Stimulated activated CD8-positive, alpha-beta memory T cell treated with anti-CD3 and anti-CD28 coated beads, Interleukin-4, amount 100 ng/mL, for 1 hour (primary cell): ENCODE measurements at places on chromosomes 13 and 19.

- no peak for DNase-seq
Observed at GRCh38 chr13:22793598-22794134, 387.1 kb upstream of the SGCG start.

GRCh38 chr19:41362143-41362847 is 1.7 kb downstream of the B9D2 start:
- DNase-seq: no peak

DNA sequence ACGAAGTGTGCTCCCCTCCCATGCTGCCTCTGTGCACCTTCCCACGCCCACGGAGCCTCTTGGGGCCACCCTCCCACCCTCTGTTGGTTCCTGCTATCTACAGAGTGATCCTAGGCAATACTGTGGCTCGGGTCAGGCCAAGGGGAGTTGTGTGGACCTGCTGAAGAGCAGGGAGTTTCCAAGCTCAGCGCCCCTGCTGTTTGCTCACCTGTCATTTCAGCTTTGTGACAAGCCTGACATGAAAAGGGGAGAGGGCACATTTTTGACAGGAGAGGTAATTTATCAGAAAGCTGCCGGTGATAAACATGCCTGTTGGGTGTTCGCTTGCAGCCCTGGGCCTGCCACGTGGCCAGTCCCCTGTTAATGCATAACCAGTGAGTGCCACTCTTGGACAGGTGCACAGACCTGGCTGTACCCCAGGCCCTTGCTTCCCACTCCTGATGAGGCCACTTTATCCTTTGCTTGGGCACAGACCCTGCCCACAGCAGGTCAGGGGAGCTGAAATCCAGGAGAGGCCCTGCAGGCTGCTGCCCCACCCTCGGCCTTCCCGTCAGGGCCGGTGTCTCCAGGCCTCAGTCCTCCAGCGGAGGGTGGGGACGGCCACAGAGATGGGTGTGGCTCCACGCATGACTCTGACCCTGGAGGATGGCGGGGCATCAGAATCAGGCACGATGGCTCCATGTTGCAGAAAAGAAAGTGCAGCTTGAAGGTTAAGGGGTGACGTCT is 201.5 kb upstream of the GPR12 start:
- no peak for DNase-seq

DNA sequence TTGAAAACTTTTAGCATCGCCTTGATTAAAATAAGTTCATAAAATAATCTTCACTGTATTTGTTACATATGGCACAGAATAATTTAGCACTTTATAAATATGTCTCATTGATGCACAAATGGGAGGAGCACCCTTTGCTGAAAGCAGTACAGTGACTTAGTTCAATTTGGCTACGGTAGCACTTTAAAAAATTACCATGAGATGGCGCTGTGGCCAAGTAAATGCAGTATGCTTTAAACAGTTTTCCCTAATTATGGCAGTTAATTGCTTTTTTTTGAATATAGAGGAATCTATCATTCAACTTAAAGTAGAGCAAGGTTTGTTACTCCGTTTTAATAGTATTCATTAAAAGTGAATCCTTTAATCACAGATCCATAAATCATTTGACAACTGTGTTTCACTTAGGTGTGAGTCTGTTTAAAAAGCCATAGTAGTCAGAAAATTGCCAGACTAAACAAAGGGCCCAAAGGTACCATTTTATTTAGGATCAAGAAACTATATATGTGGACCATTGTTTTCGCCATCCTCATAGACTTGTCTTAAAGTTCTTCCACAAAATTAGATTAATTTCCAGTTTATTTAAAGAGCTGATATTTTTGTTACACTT is 34.7 kb upstream of the ESD start:
- DNase-seq: no peak

GRCh38 chr19:51548213-51548651 is 16.8 kb upstream of the SIGLEC6 start:
- no peak for DNase-seq

DNA sequence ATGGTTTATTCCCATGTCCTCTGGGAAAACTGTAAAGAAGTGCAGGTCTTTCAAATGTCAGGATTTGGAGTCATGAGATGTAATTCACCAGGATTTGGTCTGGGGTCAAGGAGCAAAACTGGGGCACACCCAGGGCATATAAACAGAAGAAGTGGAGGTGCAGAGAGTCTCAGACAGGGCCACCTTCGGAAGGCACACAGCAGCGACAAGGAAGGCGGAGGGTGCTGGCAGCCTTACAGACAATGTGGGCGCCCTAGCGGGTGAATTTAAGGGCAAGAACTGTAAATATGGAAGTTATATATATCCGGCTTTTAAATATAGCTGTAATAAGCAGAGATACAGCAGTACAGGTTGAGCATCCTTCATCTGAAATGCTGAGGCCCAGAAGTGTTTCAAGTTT is 31.2 kb downstream of the DHRS12 start:
- DNase-seq: no peak

GRCh38 chr13:100485265-100485664 is 103.3 kb downstream of the GGACT start:
- DNase-seq: no peak

DNA sequence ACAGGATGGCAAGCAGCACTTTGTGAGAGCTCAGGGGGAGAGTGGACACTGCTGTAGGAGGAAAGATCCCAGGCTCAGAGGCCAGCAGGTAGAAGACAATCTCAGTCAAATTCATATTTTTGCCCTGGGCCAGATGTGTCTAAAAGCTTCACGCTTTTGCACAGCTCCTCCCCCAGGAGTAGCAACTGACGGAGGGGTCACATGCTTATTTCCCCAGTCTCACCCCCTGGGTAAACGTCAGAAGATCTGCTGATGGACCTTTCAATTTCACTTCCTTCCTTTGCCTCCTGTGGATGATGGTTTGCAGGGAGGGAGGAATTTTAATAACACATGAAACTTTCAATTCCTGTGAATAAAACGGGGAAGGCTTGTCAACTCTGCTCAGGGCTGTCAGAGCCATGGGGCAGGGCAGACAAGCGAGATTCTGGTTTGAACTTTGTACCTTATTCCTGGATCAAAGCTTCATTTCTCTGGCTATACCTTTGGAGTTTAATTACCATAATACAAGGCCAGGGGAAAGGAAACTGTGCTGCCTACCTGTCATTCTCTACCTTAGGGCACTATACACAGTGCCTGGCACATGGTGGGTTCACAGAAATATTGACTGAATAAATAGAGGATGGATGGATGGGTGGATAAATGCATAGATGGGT is 41.0 kb downstream of the POU4F1 start:
- DNase-seq: no peak

- DNase-seq: no peak
Observed at GRCh38 chr13:92575777-92576176, 650.8 kb upstream of the GPC6 start.

DNA sequence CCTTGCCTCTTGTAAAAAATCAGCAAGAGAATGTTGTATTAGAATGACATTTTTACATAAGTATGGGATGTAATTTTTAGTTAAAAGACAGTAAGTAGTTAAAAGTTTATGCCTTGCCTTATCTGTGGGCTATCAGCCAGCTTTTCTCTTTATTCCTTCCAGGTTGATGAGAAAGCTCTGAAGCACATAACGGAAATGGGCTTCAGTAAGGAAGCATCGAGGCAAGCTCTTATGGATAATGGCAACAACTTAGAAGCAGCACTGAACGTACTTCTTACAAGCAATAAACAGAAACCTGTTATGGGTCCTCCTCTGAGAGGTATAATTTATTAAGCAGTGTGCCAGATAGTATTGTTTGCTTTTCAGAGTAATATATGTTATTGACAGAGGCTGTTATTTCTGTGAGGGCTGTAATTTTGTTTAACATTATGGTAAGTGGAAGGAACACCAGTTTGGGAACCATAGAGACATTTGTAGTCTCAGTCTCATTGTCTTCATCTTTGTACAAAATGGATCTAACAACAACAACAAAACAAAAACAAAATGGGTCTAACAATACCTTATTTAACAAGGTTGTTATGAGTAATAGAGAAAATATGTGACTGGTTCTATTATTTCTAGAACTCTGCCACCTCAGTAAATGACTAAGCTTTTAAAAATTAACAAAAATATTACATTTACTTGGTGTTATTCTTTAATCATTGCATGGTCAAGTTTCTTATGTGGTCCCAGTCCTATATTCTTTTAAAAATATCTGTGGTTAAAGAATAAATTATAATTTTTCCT is 112.8 kb downstream of the TDRD3 start:
- no peak for DNase-seq

- DNase-seq: no peak
Observed at GRCh38 chr13:44386913-44387556, 13.4 kb downstream of the SERP2 start.

GRCh38 chr13:43990021-43990420 is 110.3 kb downstream of the LACC1 start:
- DNase-seq: no peak

DNA sequence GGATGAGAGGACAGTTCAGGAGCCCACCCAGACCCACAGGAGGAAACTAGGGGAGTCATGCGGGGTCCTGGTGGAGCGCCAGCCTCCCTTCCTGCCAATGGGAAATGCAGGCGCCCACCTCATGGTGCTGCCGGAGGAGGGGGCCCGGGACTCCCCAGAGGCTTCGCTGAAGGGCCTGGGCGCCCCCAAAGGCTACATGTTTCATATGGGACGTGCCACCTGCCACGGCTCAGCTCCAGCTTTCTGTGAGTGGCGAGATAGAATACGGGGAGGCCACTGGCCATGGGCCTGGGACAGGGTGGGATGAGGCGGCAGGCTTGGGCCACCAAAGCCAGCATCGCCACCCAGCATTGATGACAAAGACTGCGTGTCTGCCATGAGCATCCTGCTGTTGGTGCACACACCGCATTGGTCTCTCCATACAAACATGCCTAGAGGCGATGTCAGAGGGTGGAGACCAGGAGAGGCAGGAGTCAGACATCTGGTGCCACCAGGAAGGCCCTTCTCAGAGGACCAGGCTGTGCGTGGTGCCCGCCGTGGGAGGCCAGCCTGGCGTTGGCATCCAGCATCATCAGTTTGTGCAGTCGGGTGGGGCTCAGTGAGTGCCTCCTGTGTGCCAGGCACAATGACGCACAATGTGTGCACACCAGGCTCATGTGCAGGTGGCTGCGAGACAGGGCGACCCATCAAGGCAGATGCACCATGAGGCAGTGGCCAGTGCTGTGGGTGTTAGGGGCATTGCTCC is 1.2 kb upstream of the F10 start:
- no peak for DNase-seq

GRCh38 chr13:53612200-53612599 is 583.6 kb downstream of the OLFM4 start:
- no peak for DNase-seq

- no peak for DNase-seq
Observed at GRCh38 chr13:97417698-97418097, 16.3 kb upstream of the RAP2A start.

DNA sequence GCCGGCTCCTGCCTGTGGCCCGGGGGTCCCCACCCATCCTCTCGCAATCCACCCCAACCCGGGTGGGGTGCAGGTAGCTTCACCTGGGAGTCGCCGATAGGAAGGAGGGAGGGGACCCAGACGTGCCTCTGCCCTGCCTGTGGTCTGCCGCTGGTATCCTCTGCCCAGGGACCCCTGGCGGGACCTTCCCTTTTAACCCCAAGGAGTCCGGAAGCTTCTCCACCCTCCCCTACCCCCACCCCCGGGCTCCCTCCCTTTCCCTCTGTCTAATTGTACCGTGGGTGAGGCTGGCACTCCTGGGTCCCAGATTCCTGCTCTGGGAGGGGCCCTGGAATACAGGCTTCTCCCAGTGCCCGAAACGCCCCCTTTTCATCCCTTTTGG is at the start of gene KLK10:
Gene KLK10, minus strand, starts transcription at position 166 of the 382 bp plus-strand sequence. CDS start 579 bp downstream, outside the sequence.
- no peak for DNase-seq

DNA sequence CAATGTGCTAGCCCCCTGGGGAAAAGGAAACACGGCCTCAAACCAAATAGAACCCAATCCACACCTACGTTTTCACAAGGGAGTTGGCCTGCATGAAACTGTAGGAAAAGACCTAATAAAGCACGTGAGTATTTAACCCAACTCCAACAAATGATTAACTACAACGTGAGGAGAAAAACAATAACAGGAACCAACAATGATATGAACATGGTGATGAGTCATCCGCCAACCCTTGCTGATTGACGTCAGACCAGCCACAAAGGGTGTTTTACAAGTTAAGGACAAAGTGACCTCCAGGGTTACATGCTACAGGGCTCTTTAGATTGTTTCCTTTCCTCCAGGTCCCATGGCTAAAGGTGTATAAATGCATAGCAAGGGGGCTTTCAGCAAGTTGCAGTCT is 460.5 kb downstream of the COG6 start:
- DNase-seq: no peak

DNA sequence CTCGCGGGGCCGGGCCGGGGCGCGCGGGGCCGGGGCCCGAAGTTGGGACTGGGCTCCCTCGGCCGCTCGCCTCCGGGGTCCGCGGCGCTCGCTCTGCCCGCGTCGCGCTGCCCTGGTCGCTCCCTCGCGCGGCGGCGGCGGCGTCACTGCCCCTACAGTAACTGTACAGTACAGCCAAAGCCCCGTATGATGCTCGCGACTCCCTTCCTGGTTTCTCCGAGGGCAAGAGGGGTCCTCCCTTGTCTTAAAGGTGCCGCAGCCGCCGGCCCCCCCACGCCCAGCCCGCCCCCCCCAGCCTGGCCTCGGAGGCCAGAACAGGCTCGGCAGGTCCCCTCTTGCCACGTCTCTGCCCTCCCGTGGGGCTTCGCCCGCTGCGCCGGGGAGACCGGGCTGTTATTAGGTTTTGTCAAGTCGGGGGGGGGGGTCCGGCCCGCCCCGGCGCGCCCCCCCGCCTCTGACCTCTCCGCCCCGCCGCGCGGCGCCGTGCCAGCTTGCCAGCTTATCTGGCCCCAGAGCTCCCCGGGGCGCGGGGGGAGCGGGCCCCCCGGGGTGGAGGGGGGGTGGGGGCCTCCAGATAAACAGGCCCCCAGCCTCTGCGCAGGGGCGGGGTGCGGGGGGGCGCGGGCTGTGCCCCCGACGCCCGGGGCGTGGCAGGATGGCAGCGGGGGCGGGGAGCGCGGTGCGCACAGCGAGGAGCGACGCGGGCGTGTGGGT is at the start of gene ZBTB7A:
Gene ZBTB7A, minus strand, starts transcription at position 218 of the 714 bp plus-strand sequence. CDS start 11,667 bp downstream, outside the sequence.
- DNase-seq: no peak

DNA sequence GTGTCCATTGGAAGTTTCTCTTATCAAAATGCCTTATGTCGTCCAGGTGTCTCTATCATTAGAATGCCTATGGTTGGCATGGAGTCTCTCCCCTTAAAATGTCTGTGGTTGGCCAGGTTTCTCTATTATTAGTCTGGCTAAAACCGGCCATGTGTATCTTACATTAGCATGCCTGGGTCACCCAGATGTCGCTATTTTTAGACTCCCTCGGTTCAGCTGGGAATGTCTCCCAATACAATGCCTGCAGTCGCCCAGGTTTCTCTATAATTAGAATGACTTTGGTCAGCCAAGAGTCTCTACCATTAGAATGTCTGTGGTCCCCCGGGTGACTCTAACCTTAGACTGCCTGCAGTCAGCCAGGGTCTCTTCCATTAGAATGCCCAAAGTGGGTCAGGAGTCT is 1536.1 kb downstream of the UQCRFS1 start:
- DNase-seq: no peak

GRCh38 chr19:1608359-1609102 is 3.3 kb upstream of the UQCR11 start:
- DNase-seq: no peak

DNA sequence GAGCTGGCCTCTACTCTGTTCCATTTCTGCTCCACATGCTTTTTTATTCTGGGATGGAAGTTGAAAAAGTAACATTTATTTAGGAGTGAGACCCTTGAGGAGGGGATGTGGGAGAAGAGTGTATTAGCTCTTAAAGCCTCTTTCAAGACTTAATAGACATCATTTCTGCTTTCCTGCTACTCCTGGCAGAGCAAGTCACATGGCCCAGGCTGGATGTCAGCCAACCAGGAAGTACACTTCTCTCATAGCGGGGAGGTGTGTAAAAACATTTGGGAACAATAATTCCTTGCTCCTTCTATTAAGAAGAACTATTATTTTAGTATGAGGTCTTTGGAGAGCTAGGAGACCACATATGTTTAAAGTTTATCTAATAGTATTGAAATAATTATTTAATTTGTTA is 40.6 kb upstream of the FAM216B start:
- DNase-seq: no peak
